ENCODE measurements at places on chromosomes 7 and 10. TPM values are rescaled to one million over a fixed set of nuclear protein-coding genes. Genes with fewer than 3 reads are reported as not detected.

GRCh38 chr10:89426230-89426868, 12.0 kb downstream of the IFIT5 start:
- DNase-seq, result peak; percentile 74

OR6B1 gene
- not detected for total RNA-seq

GRCh38 chr10:59589796-59590195, 119.9 kb downstream of the SLC16A9 start:
- no peak for DNase-seq

- no peak for DNase-seq
These were observed 106.6 kb downstream of the DKK1 start for GRCh38 chr10:52420656-52421055.

DNA sequence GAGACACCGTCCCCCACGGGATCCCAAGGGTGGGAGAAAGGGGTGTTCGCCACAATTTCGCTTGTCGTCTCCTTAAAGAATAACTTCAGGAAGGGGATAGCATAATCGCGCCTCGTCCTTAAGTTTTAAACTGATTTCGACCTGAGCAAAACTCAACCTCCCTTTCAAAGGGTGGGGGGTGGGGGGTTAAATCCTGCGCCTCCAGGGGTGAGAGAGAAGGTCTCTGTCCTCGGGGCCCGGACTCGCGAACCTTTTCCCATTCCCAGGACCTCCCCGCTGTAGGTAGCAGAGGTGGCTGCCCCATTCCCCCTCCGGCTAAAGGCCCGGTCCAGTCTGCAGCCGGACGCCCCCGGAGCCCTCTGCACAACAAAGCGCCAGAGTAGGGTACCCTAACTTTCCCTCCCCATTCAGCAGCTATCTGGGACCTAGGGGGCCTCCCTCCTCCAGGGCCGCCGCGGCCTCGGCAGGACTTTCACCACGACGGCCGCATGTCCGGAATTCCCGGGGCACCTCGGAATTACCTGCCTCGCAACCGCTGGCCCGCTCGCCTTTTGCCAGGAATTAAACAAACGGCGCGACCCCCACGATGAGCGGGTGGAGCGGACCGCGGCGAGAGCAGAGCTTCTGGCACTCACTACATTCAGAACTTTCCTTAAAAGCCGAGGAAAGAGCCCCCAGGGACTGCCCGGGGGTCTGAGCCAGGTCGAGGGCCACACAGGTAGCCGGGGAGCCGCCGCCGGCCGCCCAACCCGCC, 1.7 kb downstream of the CDK6 start:
- peak; percentile 47 for DNase-seq

NPVF gene
- not detected for total RNA-seq

DNA sequence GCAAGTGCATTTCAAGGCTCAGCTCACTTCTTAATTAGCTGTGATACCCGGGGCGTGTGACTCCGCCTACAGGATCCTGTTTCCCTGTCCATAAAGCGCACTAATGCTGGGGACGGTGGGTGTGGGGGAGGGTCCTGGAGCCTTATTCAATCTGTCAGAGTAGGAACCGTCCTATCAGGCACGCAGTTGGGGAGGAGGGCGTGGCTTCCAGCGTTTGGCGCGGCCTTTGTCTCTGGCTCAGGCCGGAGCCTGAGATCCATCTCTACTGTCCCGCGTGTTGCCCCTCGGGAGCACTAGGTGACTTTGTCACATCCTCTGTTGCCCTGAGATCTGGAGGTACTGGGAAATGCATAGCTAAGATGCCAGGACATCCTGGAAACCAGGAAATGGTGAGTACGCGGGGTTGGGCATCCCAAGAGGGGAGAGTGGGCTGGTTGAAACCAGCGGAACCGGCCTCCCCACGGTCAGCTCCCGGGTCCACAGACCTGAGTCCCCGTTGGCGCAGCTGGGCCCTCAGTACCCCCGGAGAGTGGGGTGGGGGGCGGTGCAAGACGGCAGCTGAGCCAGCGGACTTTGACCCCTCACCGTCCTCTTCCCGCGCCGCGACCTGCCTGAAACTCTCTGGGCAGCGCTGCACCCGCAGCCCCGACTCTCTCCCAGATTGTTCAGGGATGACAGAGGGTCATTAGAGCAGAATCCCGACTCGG, 104.4 kb upstream of the ZNF92 start:
- no peak for DNase-seq

DNA sequence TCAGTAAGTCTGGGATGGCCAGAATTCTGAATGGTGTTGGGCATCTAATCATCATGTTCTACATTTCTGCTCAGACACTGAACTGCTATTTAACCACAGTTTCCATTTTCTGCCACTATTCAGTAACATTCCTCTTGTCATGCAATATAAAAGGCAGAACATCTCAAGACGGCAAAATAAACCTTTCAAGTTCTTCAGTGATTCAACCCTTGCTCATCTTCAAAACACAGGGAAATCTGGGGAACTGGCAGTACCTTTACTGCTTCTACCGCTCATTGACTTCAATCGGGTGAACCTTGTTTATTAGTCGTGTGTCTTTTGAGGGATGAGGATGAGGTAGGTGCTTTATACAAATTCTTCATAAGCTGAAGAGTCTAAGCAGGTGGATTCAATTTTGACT, 184.7 kb upstream of the ANK3 start:
- DNase-seq, result no peak

GRCh38 chr7:16954321-16954720, 72.5 kb upstream of the AGR3 start:
- DNase-seq, result no peak

- no peak for DNase-seq
These were observed 830 bp downstream of the IMPDH1 start for GRCh38 chr7:128408709-128409595.

LEP gene
- total RNA-seq, result not detected

HOXA7 gene
- total RNA-seq, result 10.7 TPM

CHRM2 gene
- not detected for total RNA-seq

- peak; percentile 44 for DNase-seq
These were observed 67.6 kb downstream of the STK17A start for GRCh38 chr7:43650457-43651052.

GPER1 gene
- 2.0 TPM for total RNA-seq

DNA sequence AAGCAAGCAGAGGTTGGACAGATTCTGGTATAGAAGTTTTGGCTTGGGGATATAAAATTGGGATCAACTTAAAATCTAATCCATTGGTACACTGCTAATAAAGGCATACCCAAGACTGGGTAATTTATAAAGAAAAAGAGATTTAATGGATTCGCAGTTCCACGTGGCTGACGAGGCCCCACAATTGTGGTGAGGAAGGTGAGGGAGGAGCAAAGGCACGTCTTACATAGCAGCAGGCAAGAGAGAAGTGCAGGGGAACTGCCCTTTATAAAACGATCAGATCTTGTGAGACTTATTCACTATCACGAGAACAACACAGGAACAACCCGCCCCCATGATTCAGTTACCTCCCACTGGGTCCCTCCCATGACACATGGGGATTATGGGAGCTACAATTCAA, 9.7 kb downstream of the ACADSB start:
- no peak for DNase-seq

WNT16 gene
- not detected for total RNA-seq

DNA sequence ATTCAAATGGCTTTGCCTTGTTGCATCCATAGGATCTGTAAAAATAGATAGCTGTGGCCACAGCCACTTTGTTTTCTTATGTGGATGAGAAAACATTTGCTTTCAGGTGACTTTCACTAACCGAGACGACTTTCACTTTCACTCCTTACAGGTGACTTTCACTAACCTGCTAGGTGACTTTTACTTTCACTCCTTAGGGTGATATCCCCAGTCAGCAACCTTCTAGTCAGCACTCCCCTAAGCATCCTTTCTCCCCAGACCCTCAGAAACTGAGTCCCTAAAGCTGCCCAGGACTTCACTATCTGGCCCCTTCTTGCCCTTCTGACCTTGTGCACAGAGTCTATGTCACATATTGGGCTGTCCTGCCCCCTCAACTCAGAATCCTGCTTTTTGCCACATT, 177.5 kb downstream of the RELN start:
- DNase-seq, result peak; percentile 12

ZNF518A gene
- 18.0 TPM for total RNA-seq

ZPBP gene
- total RNA-seq, result not detected

DNA sequence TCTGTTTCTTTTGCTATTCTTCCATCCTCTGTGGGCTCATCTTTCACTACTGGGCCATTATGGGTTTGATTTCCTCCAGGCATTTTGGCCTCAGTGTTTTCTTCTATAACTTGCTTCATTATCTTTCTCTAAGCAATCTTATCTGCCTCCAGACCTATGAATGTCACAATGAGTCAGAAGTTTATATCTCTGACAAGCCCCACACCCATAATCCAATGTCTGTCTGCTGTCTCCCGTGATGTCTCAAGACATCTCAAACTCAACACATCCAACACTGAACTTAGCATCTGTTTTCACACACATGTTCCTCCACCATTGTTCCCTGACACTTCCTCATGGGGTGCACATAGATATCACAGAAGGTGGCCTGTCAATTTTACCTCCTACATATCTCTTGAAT, 46.7 kb upstream of the RHOBTB1 start:
- DNase-seq, result no peak

GRCh38 chr10:59373071-59373470, 10.7 kb upstream of the FAM13C start:
- no peak for DNase-seq

UNCX gene
- total RNA-seq, result not detected

DNA sequence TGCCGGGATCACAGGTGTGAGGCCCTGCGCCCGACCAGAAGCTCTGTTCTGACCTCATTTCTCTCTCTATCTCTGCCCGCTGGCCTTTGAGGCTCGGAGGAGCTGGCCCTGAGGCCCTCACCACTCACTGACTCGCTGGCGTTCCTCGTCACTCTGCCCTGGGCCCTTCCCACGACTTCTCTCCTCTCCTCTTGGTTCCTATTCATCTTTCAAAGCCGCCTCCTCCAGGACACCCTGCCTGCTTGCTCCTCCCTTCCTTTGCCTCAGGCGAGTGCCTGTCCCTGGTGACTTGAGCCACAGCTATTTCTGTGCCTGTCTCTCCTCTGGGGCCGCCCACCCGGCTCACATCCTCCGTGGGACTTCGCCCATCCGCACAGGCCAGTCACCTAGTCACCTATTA, 17.3 kb upstream of the ADGRA1 start:
- DNase-seq, result no peak

DNA sequence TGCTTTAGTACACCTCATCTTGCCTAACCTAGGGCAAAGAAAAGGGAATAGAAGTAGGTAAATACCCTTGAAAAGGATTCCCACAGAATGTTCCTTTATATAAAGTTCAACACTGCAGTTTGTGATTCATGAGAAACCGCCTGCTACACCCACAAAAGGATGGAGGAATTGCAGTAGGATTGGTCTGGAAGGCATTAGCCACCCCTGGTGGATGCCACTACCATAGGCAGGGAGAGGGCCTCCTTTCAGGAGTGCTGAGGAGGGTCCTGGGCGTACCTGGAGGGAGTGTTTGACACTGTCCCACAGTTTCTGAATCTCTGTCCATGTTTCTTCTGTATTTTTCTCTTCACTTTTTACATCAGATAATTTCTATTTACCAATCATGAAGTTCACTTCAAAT, 221.8 kb upstream of the TMEM72 start:
- DNase-seq, result no peak

DNA sequence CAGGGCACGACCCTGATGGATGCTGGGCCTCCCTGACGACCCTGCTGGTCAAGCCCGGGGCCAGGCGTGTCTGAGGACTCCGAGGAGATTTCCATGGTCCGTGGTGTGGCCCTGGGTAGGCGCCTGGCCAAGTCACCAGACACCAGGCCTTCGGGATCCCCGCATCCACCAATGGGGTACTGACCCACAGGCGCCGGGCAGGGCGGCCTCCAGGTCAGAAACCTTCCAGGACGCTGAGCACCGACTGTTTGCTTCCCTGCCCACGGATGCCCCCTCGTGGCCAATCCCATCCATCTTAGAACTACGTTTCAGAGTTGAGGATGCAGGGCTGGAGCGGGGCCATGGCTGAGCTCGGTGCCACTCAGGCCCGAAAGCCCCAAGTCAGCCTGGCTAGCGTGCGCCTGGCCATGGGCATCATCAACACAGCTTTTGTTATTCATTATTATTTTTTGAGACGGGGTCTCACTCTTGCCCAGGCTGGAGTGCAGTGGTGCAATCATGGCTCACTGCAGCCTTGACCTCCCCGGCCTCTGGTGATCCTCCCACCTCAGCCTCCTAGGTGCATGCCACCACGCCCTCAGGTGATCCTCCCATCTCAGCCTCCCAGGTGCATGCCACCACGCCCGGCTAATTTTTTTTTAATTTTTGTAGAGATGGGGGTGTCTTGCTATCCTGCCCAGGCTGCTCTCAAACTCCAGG, 7.1 kb upstream of the AMZ1 start:
- DNase-seq, result peak; percentile 89

DNA sequence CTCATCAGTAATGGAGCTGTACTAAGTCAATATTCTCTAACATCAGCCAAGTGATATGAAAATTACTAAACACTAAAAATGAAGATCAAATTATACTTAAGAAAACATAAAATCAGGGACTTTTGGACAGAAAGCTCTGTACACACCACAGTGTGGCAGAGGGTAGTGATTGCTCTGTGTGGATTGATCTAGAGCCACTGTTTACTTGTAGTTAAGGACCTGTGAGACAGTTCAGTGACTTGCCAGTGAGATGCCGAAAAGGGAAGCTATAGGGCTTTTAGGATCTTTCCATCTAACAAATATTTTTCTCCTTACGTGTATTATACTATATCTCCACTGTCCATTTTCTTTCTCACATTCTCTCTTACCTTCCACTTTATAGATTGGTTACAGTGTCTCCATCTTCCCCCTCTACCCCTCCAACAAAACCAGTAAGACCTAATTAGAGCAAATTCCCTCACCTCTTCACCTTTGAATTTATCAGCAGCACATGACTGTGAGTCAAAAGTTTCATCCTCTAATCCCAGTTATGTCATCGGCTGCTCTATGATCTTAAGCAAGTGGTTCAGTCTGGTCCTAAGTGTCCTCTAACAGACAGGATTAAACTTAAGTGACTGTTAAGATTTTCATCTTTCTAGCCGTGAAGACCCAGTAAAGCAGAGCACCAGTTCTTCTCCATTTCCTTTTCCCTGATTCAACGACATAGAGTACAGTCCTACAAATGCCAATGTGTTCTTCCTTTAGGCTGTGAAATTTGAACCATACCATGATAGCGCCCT, 6.9 kb downstream of the PIK3CG start:
- DNase-seq, result no peak

DNA sequence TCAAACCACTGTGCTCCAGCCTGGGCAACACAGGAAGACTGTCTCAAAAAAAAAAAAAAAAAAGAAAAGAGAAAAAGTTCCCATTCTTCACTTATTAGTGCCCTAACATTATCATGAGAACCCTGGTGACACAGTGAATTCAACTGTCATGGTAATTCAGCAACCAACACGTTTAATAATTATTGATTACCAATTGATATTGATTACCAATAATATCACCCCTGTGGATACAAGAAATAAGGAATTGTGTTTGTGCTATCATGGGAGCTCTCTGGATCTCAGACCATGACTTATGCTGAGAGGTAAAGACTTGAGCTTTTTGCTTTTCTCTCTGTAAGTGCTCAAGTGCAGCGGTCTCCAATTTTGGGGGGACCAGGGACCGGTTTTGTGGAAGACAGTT, 195.3 kb downstream of the TPST1 start:
- DNase-seq, result no peak

- DNase-seq, result no peak
These were observed 63.4 kb downstream of the GPR26 start for GRCh38 chr10:123729523-123729922.

- DNase-seq, result no peak
These were observed 160.8 kb downstream of the SPAG6 start for GRCh38 chr10:22505911-22506685.

GRCh38 chr7:69818636-69819332, 220.5 kb downstream of the AUTS2 start:
- DNase-seq, result no peak

H2BK1 gene
- not detected for total RNA-seq

GRCh38 chr10:15652757-15653156, 67.0 kb downstream of the ITGA8 start:
- DNase-seq, result no peak

VWA2 gene
- 30.2 TPM for total RNA-seq

Data from HT-29 (cell line).